ENCODE measurements at places on chromosomes 1 and 21.

DNA sequence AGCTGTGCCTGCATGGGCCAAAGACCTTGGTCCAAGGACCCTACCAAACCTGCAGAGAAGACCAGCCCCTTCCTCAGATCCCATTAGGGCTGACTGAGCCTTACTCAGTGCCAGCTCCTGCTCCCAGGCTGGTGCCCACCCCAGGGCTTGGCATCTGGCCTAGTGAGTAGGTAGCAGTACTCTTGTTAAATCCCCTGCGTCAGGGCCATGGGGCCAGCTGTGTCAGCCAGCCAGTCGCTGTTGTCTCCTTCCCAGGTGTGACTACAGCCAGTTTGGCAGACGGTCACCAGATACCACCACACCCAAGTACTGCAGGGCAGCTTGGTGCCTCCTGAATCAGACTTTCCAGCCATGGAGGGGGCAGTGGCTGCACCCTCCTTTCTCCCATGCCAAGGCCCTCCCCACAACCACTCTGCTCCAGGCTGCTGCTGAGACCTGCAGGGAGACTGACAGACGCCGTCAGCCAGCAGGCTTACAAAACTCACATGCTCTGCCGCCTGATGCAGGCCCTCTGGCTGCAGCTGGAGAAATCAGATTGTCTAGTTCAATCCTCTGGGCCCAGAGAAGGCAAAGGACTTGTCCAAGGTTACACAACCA is 3.0 kb downstream of the TENT5B start:
- DNase-seq = no peak

- no peak for DNase-seq
Observed at GRCh38 chr1:56849750-56850149, 4.8 kb upstream of the C8A start.

DNA sequence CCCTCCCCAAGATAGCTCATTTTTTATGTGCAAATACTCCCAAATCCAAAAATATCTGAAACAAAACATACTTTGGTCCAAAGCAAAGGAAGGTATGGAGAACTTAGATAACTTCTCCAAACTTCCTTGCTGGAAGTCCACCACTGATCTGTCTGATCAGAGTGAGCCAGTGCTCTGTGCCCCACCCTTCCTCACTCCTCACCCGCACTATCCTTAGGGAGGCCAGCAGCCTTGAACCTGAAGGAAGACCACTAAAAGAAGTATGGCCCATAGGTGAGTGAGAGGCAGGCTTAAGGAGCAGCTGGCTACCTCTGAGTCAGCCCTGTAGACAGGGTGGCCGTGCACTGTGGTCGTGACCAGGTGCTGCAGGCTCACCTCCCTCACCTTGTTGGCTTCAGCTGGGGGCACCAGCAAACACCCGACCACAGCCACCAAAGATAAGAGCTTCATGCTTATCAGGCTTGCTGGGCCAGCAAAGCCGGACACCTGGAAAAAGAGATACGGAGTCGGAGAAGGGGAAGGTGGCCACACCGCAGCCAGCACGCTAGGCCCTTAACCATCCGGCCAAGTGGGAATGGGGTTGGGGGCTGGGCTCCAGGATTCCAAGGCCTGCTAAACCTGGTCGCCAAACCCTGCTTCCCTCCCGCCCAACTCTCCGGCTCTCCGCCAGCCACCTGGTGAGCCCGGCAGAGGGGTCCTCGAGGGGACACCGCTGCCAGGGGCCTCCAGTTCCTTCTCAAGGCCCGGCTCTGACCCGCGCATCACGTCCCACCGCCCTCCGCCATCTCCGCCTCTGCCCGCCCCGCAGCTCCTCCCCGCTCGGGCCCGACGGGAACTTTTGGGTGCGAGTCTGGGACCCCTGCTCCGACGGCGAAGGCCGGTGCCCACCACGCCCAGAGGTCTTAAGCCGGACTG is 543 bp downstream of the TMEM9 start:
- no peak for DNase-seq

DNA sequence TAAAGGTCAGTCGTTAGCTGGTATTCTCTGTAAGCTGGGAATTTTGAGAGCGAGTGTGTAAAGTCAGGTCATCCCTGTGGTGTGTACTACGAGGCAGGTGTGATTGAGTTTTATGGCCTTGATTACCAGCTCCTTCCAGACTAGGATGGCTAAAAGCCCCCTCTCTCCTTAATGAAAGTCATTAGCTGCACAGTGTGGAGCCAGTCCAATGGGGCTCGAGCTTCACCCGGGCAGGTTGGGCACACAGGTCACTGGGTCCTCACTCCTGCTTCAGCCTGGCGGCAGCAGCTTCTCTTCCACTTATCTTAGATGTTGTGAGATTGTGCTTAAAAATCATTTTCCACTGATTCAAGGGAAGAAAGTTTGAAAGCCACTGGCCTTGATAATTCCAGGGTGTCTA is 3.0 kb downstream of the DMRTB1 start:
- no peak for DNase-seq

DNA sequence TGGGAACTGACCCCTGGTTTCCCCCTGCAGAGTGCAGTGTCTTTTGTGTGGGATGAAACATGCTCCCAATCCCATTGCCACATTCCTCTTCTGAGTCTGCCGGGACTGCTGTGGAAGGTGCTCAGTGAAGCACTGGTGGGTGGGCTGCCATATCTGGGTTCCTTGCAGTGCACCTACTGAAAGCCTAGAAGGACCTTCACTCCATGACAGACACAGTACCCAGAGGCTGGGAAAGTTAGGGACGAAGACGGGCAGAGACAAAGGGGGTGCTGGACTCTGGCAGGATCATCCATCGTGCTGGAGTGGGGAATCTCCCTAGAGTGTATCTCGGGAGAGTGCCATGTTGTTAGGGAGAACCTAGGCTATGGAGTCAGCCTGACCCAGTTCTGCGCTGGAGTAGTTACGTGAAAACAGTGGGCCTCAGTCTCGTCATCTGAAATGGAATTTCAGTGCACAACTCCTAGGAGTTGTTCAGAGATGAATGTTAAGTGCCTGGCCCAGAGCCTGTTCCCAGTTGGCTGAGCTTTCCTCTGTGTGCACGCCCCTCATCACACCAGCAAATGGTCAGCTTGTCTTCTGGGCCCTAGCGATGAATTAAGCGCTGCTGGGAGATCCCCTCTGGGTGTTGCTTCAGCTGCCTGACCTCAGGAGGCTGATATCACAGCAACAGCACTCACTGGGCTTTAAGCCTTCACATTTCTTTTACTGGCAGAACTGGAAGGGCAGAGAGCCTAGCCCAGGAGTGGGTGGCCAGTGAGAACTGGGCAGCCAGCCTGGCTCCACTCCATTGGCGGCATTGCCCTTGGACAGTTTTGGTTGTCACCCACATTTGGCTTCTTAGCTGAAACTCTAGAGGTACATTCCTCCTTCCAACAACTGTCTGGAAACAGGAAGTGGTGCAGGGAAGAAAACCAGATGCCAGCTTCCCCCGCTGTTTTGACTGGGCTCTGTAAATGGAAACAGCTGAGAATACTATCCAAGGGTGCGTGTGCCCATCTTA is 479.8 kb upstream of the VAMP3 start:
- no peak for DNase-seq

All from T-helper 1 cell (primary cell).